AG20443 (cell line): ENCODE measurements at places on chromosomes 4 and X.

GRCh38 chrX:103151799-103152198 is 58.9 kb upstream of the NXF3 start:
- no peak for DNase-seq

DNA sequence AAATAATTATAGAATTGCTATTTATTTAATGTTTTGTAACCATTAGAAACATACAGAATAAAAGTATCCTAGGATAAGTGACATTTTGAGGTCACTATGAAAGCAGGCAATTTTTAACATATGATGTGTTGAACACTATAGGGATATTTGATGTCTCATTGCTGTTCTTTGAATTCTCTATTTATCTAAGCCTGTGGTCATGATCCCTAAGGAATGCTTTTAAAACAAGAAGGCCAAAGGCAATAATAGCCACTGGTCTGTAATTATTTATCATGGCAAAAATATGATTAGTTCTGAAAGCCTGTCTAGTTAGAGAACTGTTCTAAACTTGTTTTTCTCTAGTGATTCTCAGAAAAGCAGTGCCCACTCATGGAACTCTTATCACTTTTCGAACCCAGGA is 186.6 kb downstream of the RPA4 start:
- DNase-seq = no peak

DNA sequence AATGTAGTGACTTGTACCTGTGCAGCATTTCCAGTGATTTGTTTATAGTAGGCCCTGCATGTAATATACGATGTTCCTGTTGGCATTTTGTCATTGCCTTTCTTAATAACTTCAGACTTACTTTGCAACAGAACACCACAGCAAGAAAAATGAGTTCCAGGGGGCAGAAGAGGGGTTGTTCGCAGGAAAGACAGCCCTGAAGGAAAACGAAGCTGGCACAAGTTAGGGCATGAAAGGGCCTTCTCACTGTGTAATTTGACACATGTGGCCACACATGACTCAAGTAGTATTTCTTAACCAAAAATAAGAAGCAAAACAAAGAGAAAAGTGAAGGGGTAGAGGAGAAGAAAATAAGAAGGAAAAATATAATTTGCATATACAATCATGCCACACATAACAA is 265.8 kb upstream of the SMIM31 start:
- no peak for DNase-seq

DNA sequence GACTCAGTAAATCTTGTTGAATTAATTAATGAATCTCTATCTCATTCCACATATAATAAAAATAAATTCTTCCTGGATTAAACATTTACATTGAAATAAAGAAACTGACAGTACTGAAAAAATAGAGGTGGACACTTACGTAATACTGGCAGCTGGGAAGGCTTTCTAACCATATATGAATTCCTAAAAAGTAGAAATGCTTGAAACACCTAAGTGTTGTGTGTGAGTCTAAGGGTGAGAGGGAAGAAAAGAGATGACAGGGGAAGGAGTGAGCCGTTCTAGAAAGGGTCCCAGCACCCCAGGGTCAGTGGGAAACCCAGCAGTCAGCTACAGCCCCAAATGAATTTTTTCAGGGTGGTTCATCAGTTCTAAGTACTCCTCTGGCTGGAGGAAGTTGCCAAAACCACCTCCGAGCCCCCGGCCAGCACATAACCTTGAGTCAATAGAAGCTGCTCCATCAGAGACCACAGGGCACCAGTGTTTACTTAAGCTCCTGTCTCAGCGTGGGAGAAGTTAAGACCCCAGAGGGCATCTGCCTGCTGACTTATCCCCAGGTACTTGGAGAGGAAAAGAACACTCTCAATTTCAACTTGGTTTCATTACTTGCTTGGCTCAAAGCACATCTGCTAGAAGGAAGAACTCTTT is 18.3 kb downstream of the GAB3 start:
- no peak for DNase-seq

GRCh38 chrX:19556202-19556601 is 40.9 kb upstream of the MAP3K15 start:
- no peak for DNase-seq

DNA sequence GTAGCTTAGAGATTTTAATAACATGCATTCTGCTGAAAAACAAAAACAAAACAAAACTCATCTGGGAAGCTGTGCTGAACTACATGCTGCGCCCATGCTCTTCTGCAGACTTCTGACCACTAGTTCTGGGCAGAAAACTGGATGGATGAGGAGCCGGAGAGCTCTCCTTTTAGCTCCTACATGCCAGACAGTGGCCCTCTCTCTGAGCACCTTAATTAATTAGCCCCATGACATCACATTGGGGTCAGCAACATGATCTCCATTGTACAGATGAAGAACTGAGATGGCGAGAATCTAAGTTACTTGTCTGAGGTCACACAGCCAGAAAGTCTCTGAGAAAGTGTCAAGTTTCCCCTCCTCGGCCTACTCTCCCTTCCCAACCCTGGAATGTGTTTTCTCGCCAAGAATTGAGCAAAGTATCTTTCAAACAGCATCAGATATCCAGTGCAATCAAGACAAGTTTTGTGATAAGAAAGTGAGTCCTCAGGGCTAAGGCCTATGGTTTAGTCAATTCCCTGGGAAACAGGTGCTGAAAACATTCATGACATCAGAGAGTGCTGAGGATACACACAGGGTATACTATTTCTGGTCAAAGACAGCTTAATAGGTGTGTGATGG is 21.6 kb downstream of the SCD5 start:
- peak; percentile 48 for DNase-seq

DNA sequence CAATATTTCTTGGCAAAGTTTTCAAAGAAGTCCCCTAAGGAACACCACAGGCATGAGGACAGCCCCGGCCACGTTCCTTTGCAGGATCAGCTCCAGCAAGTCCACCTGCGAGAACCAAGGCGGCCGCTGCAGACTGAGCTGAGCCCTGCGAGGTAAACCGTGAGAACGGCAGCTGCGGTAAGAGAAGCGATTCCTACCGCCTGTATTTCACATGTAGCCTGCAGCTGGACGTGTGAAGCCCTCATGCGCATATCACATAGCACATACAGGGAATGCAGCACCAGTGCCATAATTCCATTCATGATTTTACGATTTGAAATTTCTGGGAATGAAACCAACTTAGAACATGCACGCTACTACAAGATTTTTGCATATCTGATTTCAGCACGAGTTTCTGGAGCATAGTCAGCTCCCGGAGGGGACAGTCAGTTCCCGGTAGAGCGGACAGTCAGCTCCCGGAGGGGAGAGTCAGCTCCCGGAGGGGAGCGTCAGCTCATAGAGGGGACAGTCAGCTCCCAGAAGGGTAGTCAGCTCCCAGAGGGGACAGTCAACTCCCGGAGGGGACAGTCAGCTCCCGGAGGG is 41.7 kb downstream of the FGFRL1 start:
- peak; percentile 78 for DNase-seq

GRCh38 chr4:112381996-112382692 is 85.0 kb downstream of the ALPK1 start:
- DNase-seq = no peak

- DNase-seq = peak; percentile 90
Measured at GRCh38 chr4:87006676-87007527, 72.1 kb downstream of the AFF1 start.
